ENCODE measurements at places on chromosomes 16 and 17.

DNA sequence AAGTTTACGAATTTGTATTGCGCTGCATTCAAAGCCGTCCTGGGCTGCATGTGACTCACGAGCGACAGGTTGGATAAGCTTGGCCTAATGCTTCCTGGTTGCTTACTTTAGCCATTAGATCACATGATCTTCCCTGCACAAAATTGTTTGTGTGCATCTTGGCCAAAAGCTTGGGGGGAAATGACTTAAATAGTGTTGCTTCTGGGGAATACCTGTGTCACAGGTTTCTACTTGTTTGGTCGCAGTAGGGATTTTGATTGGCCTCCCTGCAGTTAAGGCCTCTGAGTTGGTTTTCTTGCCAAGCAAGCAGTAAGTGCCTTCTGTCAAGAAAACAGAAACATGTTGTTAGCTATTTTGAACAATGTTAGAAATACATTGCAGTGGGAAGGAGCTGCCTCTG lies 39.6 kb upstream of the DUSP14 start:
- DNase-seq = no peak

DNA sequence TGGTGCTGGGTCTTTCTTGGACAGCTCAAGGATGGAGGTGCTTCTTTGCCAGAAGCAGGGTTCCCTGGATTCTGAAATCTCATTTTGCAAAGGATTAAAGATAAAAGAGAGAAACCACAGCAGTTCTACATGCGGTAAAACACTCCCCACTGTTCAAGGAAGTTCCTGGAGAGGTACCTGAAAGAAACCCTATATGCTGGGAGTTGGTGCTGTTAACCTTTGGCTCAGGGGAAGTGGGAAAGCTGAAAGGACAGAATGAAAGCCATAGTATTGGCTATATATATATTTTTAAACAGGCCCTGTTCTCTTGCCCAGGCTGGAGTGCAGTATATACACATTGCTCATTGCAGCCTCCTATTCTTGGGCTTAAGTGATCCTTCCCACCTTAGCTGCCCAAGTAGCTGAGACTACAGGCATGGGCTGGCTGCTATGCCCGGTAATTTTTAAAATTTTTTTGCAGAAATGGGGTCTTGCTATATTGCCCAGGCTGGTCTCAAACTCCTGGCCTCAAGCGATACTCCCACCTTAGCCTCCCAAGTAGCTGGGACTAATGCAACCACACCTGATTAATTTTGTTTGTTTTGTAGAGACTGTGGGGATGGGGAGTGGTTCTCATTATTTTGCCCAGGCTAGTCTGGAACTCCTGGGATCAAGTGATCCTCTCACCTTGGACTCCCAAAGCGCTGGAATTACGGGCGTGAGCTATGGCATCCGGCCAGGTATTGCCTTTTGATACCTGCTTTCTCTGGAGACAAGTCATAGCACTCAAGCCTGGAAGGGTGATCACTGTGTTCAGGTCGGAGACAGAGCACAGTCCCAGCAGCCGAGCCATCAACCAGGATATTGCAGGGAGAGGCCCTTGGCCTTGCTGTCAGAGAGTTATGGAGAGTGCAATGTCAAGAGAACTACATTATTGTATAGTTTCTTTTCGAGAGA lies 55.2 kb downstream of the MSI2 start:
- no peak for DNase-seq

GRCh38 chr16:31243734-31244670 lies 15.8 kb upstream of the ITGAM start:
- no peak for DNase-seq

DNA sequence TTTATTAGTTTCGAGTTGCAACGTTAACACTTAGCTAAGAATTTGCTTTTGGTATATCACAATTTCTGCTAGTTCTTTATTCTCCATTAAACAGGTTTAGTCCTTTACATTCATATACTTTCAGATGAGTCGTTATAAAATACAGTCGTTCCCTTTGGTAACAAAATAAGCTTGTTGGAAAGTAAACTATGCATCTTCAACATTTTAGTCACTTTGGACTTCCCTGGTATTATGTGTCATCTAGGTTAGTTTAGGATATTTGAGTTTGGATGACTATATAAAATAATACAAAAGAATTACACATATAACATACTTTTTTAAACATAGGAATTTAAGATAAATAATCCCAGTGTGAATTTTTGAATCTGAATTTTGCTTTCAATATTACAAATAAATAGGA lies 351.5 kb downstream of the BCAS3 start:
- no peak for DNase-seq
